H9 (cell line): ENCODE measurements at places on chromosomes 1 and 21.

DNA sequence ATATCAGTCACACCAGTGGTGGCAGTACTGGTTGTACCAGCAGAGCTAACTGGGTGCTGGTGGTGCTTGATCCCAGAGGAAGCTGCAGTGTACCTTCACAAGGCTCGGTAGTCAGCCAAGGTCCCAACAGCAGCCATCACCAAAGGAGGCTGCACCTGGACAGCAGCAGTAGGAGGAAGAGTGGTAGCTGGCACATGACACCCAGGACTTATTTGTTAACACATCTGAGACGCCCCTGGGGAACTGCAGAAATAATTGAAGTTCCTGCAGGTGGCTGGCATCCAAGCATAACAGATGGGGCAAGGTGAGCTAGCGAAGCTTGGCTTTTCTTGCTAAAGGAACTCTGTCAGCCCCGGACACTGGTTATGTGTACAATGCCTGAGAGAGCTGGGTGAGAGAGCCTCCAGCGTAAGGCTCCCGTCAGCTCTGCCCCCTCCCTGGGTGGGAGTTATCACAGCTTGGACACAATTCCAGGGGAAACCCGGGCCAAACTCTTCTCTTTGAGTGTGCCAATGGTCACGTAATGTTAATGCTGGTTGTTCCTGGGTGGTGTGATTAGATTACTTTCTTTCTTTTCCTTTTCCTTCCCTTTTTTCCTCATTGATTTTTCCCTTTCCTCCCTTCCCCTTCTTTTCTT lies 29.1 kb upstream of the PARP1 start:
- no peak overlapping the region for H3K27ac ChIP-seq
- DNase-seq, result no peak
- H3K27me3 ChIP-seq, result no peaks in the 10 kb centered on the region
- no peaks in the 10 kb centered on the region for H3K36me3 ChIP-seq

DNA sequence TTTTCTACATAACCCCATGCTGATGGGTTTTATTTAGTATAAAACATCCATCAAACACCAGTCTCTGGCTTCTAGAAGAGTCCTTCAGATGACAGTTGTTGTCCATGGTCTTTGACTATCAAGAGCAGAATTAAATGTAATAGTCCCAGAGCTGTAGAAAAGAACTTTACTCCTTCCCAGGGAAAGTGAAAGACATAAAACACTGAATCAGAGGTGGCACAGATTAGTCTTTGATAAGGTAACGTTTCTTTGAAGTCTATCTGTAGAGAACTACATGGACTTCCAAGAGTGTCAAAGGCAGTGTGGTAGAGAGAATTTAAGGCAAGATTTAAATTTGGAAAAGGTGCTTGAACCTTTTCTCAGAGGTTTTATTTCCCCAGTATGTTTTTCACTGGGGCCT lies 21.9 kb downstream of the SYNC start:
- H3K36me3 ChIP-seq, result peaks cover 48% of the 10 kb centered on the region
- H3K27ac ChIP-seq, result no peak overlapping the region
- H3K4me1 ChIP-seq, result no peaks in the 10 kb centered on the region
- H3K4me3 ChIP-seq, result no peak overlapping the region
- no peaks in the 10 kb centered on the region for H3K27me3 ChIP-seq
- no peak for DNase-seq

- no peak overlapping the region for H3K4me3 ChIP-seq
- peaks cover 2% of the 10 kb centered on the region; the same call in 1 of the 2 replicates for H3K4me1 ChIP-seq
- no peak for DNase-seq
- no peaks in the 10 kb centered on the region for H3K27me3 ChIP-seq
- no peak overlapping the region for H3K27ac ChIP-seq
These were observed 16.8 kb upstream of the SH3GLB1 start for GRCh38 chr1:86687595-86687994.

- DNase-seq, result no peak
- H3K36me3 ChIP-seq, result no peaks in the 10 kb centered on the region; the same call in 2 of the 3 replicates
These were observed 236.9 kb downstream of the RERE start for GRCh38 chr1:8580566-8580965.

DNA sequence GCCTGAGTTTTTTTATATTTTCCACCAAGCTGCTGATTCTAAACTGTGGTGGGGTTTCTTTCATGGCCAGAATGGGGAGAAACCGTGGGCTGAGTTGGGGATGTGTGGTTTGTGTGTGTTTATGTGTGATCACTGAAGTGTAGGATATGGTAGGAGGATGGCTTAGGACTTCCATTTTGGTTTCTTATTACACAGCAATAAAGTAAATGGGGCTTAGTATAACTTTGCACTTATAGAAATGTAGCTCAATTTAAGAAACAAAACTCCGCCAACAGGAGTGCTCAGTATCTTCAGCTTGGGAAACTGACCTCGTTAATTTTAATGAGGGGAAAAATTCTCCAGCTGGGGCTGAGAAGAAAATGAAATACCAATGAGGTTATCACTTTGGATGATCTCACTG lies 77.8 kb downstream of the PBX1 start:
- peaks cover 17% of the 10 kb centered on the region; the same call in 1 of the 2 replicates for H3K4me1 ChIP-seq
- H3K27ac ChIP-seq, result no peak overlapping the region
- no peaks in the 10 kb centered on the region for H3K27me3 ChIP-seq
- no peak overlapping the region; the same call in 2 of the 3 replicates for H3K4me3 ChIP-seq

DNA sequence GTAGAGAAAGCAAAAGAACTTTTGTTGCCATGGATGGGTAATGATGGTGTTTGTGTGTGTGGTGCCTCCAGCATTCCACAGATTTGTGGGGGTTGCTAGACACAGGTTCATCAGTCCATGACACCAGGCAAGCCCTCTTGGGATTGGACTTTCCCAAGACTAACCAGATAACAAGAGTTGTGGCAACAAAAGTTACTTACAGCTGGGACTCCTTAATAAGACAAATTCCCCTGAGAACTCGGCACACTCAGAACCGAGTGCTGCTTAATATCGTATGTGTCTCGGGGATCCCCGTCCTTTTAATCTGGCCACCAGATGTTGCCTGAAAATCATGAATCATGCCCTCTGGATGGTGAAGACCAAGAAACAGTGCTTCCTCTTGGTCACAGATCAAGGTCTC lies 193.3 kb downstream of the AJAP1 start:
- DNase-seq, result no peak
- no peaks in the 10 kb centered on the region for H3K27me3 ChIP-seq
- H3K27ac ChIP-seq, result no peak overlapping the region
- H3K36me3 ChIP-seq, result no peaks in the 10 kb centered on the region

- no peaks in the 10 kb centered on the region for H3K4me1 ChIP-seq
- H3K27ac ChIP-seq, result no peak overlapping the region
- DNase-seq, result no peak
- no peaks in the 10 kb centered on the region for H3K36me3 ChIP-seq
These were observed 18.7 kb downstream of the ADARB1 start for GRCh38 chr21:45093035-45093532.

- H3K36me3 ChIP-seq, result no peaks in the 10 kb centered on the region; the same call in 1 of the 3 replicates
- peaks cover 6% of the 10 kb centered on the region for H3K4me1 ChIP-seq
- H3K4me3 ChIP-seq, result no peak overlapping the region
- H3K27me3 ChIP-seq, result no peaks in the 10 kb centered on the region
- H3K27ac ChIP-seq, result no peak overlapping the region
- no peak for DNase-seq
These were observed 13.5 kb downstream of the COL18A1 start for GRCh38 chr21:45418301-45419071.

- H3K27ac ChIP-seq, result no peak overlapping the region
- peak overlapping the region; percentile 47; the same call in 2 of the 3 replicates for H3K4me3 ChIP-seq
- H3K36me3 ChIP-seq, result peaks cover 30% of the 10 kb centered on the region
- H3K27me3 ChIP-seq, result no peaks in the 10 kb centered on the region
- no peak for DNase-seq
- H3K4me1 ChIP-seq, result peaks cover 25% of the 10 kb centered on the region
These were observed 51.6 kb downstream of the PLPP3 start for GRCh38 chr1:56527548-56528302.

DNA sequence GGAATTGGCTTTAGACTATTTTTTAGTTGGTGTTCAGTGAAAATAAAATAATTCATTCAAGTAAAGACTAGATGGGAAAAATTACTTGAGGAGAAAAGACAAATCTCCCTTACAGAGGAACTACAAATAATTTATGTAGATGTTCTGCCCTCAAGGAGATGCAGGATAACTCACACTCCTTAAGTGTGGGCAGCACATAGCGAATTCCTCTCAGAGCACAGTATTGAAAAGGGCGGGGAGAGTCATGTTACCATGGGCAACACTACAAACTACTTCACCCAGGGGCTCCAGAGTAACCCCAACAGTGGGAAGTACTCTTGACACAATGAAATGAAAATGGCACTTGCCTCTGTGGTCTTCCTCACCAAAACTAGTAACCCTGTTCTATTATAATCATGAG lies 20.6 kb upstream of the LAMC2 start:
- no peaks in the 10 kb centered on the region; the same call in 1 of the 2 replicates for H3K4me1 ChIP-seq
- no peak overlapping the region for H3K27ac ChIP-seq
- no peaks in the 10 kb centered on the region for H3K36me3 ChIP-seq

DNA sequence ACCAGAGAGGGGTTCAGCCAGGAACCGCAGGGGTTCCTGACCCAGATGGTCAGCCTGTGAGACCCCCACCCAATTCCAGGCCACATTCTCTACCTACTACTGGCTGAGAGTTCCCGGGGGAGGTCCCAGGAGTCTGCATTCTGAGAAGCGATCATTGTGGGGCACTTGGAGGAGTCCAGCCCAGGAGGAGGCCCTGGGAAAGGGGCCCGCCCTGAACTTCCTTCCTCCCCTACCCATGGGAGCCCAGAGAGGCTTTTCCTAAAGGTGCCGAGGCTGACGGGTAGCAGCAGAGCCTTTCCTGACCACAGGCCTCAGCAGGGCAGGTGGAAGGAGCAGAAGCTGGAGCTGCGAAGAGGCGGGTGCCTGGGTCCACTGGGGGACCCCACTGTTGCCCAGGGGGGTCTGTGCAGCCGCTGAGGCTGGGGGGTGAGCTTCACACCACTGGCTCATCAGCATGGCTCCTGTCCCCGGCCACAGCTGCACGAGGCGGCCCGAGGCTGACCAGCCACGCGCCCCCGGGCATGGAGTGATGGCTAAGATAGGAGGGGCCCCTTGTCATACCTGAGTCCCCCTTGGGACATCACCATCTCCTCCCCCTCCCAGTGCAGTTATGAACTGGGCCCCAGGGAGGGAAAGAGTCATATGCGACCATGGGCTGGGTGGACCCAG lies 127.7 kb downstream of the PRDM16 start:
- no peak overlapping the region for H3K27ac ChIP-seq
- no peak overlapping the region for H3K4me3 ChIP-seq
- H3K36me3 ChIP-seq, result no peaks in the 10 kb centered on the region
- no peaks in the 10 kb centered on the region for H3K4me1 ChIP-seq
- DNase-seq, result no peak

DNA sequence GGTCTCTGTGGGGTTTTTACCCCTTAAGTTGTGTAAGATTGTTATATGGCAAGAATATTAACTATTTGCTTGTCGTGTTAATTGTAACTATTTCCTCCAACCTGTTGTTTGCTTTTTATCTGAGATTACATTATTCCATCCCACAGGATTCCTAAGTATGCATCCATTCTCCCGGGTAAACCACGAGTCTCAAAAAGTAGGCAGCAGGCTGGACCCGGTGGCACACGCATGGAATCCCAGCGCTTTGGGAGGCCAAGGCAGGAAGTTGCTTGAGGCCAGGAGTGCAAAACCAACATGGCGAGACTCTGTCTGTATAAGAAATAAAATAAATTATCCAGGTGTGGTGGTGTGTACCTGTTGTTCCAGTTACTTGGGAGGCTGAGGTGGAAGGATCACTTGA lies 12.6 kb upstream of the RSPO1 start:
- DNase-seq, result no peak
- H3K36me3 ChIP-seq, result no peaks in the 10 kb centered on the region
- H3K27ac ChIP-seq, result no peak overlapping the region
- no peak overlapping the region for H3K4me3 ChIP-seq
- no peaks in the 10 kb centered on the region for H3K4me1 ChIP-seq

- no peak overlapping the region for H3K4me3 ChIP-seq
- no peaks in the 10 kb centered on the region for H3K4me1 ChIP-seq
- no peak overlapping the region for H3K27ac ChIP-seq
- DNase-seq, result no peak
- no peaks in the 10 kb centered on the region for H3K27me3 ChIP-seq
These were observed 12.3 kb downstream of the SMG5 start for GRCh38 chr1:156270314-156270713.

DNA sequence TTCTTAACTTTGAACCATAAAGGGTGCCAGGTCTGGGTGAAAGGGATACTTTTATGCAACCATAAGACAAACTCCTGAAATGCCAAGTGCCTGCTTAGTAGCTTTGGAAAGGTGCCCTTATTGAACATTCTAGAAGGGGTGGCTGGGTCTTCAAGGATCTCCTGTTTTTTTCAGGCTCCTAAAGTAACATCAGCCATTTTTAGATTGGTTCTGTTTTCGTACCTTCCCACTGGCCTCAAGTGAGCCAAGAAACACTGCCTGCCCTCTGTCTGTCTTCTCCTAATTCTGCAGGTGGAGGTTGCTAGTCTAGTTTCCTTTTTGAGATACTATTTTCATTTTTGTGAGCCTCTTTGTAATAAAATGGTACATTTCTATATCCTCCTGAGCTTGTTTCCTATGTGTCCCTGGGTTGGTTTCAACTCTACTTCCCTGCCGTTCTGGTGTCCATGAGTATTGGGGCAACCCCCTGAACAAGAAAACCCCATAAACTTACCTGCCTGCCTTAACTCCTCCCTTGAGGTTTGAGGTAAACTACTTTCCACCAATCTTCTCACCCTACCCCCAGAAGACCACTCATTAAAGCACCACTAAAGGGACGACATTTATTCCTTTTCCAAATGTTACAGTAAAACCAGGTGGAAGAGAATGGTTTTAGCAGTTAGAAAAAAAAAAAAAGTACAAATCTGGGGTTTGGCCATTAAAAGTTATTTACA lies 2.6 kb downstream of the MARCKSL1 start:
- H3K27me3 ChIP-seq, result peaks cover 2% of the 10 kb centered on the region; the same call in 1 of the 2 replicates
- no peak for DNase-seq
- H3K4me1 ChIP-seq, result peaks cover 3% of the 10 kb centered on the region; the same call in 1 of the 2 replicates
- peaks cover 35% of the 10 kb centered on the region for H3K36me3 ChIP-seq
